ENCODE measurements at places on chromosomes 12 and 14.

DNA sequence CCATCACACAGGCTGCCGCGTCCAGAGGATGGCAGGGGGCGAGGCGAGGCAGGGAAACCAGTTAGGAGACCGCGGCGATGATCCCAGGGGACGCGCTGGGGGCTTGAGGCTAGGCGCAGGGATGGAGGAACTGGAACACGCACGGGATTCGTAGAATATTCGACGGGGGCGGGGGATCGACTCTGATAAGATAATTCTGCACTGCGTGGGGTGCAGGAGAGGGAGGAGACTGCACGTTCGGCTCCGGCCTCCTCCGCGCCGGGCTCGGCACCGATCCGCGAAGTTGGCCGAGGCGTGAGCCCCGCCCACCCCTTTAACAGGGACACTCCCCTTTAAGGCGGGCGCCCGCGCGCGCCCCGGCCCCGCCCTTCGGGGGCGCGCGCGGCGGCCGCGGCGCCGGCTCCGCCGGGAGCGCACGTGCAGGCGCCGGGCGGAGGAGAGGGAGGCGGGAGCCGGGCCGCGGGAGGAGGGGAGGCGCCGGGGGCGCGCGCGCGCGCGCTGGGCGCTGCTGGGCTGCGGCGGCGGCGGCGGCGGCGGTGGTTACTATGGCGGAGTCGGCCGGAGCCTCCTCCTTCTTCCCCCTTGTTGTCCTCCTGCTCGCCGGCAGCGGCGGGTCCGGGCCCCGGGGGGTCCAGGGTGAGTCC lies at the start of gene ACVR1B:
Gene ACVR1B (plus strand): TSS at position 501 of the 644 bp plus-strand sequence. CDS start 45 bp downstream, at position 546.
- no peak for DNase-seq

DNA sequence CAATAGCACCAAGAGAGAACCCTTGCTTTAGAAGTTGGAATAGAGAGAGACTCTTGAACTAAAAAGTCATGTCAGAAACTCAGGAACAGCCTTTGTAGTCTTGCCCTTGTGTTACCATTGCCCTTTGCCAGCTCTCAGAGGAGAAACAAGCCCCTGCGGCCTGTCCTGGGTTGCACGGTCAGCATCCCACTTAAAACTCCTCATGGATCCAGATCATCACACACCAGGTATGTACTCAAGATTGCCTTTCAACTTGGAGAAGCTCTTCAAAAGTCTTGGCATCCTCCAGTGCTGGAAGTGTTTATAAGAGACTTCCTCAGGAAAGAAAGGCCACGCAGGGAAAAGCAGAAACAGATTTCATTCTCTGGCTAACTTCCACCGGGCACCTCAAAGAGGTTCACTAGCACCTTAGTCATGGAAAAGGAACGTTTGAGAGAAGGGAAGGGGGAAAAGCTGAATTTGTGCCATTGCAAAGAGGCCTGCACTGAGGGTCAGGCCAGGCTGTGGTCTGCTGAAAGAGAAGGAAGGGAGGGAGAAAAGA lies 594.2 kb downstream of the MED13L start:
- DNase-seq: no peak

DNA sequence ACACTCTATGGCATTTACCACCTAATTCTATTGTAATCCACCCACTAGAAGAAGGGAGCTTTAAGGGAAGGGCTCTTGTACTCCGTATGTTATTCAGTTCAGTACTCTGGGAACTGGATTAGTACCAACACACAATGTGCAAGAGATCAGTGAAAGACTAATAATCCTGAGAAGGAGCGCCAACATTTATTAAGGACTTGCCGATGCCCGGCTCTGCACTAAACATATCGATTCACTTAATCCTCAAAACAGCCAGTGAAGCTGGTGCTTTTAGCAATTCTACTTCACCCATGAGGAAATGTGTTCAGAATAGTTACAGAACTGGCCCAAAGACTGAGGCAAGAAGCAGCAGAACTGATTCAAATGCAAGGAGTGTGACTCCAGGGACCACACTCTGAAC lies 80.9 kb downstream of the RPS6KA5 start:
- DNase-seq: no peak

DNA sequence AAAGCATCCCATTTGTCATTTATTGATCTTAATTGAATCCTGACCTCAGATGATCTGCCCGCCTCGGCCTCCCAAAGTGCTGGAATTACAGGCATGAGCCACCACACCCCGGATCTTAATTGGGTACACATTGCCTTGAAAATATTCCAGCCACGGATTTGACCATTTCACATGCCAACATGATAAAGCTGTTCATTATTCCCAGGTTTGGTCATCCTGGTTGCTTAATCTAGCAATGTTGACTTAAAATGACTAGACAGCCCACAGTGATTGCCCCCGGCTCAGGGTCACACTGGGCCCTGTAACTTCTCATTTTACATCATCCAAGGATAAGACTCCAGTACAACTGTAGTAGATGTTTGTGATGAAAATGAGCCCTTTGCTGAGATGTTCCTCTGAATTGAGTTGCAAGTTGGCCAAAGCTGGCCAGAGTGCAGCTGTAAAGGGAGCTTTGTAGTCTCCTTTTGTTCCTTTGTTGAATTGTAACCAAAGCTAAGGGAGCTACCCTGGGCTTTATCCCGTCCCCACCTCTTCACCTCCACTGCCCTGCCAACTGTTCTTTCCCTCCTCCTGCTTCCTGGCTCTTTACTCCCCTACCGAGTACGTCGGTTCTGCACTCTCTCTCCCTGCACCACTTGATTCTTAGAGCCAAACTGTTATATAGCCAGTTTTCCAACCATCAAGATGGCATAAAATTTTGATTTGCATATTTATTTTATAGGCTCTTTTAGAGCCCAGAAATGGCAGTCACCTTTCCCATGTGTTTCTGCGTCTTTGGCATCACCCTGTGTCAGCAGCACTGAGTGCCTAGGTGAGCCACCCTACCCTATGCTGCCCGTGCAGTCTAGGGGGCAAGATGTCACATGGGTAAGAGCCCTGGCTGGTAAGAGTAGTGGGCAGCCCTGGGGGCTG lies 141.3 kb upstream of the HIF1A start:
- DNase-seq: no peak

- no peak for DNase-seq
Measured at GRCh38 chr14:89477391-89477790, 60.4 kb upstream of the FOXN3 start.

DNA sequence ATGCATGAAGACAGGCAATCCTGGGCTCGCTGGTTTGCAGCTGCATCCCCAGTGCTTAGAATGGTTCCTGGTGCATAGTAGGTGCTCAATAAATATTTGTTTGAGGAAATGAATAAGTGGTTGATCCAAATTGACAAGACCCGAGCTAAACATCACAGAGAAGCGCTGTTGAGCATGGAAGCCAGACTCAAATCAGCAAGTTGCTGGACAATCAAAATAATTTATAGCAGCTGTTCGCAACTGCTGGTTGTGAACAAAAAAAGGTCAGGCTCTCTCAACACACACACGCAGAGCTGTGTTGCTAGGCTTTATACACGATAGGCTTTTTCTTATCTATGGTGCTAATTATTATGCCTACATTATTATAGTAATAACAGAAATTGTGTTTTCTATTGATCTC lies 190.2 kb downstream of the TBX5 start:
- DNase-seq: no peak

DNA sequence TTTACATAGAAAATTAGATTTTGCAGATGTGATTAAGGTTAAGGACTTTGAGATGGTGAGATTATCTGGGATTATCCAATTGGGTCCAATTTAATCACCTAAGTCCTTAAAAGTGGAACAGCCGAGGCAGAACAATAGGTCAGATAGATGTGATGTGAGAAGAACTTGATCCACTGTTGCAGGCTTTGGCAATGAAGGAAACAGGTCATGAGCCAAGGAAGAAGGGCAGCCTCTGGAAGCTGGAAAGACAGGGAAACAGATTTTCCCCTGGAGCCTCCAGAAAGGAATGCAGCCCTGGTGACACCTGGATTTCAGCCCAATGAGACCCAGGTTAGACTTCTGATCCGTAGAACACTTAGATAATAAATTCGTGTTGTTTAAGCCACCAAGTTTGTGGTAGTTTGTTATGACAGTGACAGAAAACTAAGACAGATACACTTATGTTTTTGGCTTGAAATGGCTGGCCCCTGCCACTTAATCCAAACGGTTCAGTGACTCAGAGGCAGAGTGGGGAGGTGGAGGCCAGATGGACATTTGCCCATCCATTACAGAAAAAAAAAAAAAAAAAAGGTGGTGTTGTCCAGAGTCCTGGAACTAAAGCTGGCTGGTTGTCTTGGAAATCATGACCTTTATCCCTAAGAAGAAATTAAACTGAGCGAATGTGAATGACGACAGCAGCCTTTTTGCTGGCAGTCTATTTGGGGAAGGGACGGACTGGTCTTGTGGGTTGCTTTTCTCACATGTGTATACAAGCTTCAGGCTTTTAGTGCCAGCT lies 181.9 kb upstream of the NRXN3 start:
- DNase-seq: no peak

GRCh38 chr12:117356048-117356447 lies 5.4 kb downstream of the NOS1 start:
- no peak for DNase-seq

- no peak for DNase-seq
Measured at GRCh38 chr14:103122585-103122946, 695 bp upstream of the TNFAIP2 start.

DNA sequence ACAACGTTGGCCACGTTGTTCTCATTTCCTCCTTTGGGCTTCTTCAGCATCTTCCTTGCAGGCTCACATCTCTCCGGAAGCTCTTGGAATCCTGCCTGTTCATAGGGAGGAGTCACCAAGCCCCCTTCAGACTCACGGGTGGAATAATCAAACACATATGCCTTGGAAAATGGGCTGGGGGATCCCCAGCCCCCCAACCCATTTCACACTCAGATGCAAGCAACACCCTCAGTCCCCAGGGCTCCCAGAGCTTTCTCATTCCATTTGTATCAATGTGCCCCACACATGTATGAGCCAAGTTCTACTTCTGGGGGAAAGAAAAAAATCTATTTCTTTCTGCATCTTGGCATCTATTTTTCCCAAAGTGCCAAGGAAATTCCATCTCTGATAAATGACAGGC lies 33.1 kb downstream of the WSCD2 start:
- DNase-seq: no peak

DNA sequence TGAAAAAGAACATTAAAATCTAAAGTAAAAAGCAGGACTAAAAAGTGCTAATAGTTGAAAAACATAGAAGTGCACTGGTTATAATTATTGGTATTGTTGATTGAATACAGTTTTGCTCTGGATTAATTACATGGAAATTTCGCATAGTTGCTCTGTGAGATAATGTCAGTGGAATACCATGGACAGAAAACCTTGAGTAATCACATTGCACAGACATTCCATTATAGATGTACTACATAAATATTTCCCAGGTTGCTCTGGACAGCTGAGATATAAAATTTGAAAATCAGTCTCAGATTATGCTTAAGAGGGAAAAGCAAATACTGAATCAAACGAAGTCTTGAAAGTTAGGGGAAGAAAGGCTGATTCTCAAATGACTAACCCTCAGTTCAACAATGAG lies 439.3 kb upstream of the FLRT2 start:
- DNase-seq: no peak

DNA sequence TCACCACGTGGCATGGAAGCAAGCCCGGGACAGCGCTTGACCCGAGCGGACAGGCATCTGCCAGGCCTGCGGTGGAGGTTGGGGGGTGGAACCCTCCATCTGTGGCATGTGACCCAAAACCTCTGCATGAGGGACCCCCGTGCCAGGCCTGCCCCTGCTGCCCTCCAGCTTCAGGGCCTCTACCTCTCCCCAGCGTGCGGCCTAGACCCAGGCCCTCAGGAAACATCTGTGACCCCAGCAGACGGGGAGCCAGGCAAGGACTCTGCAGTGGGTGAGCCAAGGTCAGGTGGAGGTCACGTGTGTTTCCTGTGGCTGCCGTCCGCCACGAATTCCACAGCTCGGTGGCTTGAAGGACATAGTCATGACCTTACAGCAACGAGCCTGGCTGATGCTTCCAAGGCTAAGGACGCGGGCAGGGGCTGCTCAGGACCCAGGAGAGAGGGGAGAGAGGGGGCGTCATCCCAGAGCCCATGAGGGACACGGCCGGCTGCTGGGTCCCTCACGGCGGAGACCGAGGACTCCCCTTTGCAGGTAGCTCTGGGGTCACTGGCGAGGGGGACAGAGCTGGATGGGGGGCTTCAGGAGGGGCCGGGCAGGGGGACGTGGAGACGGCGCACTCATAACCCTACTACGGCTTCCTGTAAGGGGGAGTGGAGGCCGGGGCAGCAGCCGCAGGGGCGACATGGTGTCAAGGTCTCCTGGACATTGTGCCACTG lies 91.5 kb downstream of the GALNT9 start:
- no peak for DNase-seq

GRCh38 chr12:110908377-110909152 lies 11.8 kb downstream of the MYL2 start:
- no peak for DNase-seq

- no peak for DNase-seq
Measured at GRCh38 chr12:32266756-32267155, 132.6 kb upstream of the FGD4 start.

DNA sequence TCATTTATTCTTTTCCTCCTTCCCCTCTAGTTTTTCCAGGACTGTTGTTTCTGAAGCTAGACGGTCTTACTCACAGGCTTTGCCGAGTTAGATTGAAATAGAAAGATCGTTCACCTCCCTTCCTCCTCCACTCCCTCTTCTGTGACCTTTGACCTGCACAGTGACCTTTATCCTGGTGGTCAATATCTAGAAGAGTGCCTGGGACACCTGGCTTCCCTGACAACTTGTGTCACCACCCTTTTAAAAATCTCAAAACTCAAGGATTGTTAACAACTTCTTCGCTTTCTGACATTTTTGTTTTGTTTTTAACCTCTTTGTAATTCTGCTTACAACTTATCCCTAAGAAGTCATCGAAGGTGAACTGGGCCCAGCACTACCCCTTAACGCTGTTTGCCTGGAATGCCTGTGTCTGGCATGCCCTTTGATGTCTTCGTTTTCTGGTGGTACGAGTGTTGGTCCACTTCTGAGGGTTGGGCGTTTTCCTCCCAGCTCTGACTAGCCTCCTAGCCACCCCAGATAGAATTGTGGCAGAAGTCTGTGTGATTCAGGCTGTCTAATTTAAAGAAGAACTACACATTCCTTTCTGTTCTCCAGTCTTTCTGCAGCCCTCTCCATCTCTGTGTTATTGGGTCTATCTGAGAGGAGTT lies 2.8 kb upstream of the KRT75 start:
- no peak for DNase-seq

GRCh38 chr12:89354612-89355067 lies 2.3 kb upstream of the DUSP6 start:
- DNase-seq: no peak

DNA sequence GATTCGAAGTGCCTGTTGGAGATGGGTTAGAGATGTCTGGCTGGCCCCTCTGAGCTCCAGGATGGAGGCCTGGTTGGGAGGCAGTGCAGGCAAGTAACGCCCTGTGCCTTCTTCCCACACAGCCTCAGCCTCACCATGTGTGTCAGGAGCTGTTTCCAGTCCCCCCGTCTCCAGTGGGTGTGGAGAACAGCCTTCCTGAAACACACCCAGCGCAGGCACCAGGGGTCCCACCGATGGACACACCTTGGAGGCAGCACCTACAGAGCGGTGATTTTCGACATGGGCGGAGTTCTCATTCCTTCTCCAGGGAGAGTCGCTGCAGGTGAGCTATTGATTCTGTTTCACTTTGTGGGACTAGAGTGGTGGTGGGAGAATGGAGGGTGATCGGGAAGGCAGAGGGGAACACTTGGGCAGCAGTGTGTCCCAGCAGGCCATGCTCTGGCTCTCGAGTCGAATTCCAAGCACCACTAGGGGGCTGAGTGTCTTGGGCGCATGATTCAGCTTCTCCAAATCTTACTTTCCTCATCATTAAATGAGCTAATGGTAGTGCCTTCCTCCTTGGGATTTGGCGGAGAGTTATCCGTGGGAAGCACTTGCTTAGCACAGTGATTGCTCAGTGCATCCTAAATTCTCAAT lies 6.8 kb downstream of the ACAD10 start:
- no peak for DNase-seq
